ENCODE measurements at places on chromosomes 6 and 20.

GRCh38 chr6:24910331-24910960 is 25.3 kb downstream of the RIPOR2 start:
- DNase-seq, result no peak

GRCh38 chr6:127886603-127887002 is 14.3 kb downstream of the THEMIS start:
- DNase-seq, result no peak

GRCh38 chr6:140475086-140475485 is 1100.6 kb upstream of the CITED2 start:
- no peak for DNase-seq

- no peak for DNase-seq
Observed at GRCh38 chr6:142339968-142340658, 38.3 kb downstream of the ADGRG6 start.

DNA sequence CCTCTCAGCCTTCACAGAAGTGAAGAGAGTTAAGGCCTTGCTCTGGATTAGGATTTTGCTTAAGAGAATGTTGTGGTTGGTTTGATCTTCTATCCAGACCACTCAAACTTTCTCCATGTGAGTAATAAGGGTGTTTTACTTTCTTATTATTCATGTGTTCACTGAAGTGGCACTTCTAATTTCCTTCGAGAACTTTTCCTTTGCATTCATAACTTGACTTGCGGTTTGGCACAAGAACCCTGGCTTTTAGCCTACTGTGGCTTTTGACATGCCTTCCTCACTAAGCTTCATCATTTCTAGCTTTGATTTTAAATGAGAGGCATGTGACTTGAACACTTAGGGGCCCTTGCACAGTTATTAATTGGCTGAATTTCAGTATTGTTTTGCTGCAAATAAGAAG is 166.1 kb upstream of the OPRM1 start:
- no peak for DNase-seq

DNA sequence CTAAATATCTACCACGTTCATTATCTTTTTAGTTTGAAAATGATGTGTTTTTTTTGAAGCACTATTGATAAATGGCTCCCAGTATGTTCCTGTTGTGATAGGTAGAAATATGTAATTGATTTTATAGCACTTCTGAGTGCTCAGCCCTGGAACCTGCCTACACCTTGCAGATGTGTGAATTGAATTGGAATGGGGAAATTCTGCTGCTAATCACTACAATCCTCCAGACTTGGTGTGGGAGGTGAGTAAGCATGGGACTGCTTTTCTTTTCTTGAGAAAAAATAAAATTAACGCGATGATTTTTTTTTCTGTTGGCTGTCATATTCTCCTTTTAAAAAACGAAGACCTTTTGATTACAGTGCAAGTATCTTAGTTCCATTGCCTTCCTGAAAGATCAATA is 37.1 kb upstream of the MLIP start:
- DNase-seq, result no peak

DNA sequence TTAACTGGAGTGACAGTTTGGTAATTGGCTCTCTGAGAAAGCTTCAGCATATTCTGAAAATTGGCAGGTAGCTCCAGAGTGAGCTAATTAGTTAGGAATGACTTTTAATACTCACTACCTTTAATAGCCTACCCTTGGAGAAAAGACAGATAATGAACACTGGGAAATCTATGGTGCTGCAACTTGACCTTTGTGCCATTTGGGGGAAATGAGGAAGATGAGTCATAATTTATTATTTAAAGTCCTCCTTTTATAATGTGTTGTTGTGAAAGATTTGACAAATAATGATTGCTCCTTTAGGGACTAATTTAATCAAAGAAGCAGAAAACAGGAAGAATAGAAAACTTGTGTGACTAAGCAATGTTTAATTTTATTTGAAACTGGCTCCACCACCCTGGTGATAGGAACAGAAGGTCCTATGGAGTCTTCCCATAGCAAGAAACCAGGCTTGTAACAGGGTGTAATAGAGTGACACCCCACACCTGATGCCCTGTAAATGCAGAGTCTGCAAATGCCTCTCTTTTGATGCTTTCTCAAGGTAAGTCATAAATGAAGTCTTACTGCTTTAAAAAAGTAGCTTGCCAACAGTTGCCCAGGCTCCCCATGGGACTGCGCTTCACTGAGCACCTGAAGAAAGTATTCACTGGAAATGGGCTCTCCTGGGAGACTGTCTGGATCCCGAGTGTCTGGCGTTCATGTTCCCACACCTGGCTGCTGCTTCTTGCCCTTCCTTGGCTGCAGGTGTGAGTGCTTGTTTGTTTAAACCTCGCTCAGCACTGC is 134.4 kb downstream of the LRRC1 start:
- DNase-seq, result peak; percentile 16

- no peak for DNase-seq
Observed at GRCh38 chr6:79878142-79878748, 69.1 kb downstream of the ELOVL4 start.

DNA sequence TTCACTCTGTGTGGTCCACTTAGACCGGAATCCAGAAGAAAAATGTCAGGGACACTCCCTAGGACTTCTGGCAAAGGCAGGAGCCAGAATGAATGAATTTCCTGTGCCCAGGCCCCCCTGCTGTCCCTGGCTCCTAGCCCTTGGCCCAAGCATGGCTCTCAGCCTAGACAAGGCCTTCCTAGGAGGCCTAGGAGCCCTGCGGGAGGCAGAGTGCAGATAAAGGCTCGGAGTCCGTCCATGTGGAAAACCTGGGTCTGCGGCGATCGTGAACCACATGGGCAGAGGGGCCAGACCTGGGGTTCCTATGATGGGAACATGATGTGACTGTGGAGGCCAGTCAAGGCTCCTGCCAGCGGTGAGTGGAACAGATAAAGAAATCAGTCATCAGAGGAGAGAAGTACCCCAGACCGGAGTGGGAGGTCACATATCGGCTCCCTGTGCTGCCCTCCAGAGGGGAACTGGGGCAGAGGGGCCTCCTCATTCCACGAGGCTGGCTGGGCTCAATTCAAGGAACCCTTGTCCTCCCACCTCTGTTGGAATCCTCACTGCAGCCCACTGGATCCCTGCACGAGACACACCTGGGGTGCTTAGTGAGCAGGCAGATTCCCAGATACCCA is 5.9 kb upstream of the VSTM2L start:
- no peak for DNase-seq

GRCh38 chr20:55271371-55271770 is 733.9 kb downstream of the CBLN4 start:
- DNase-seq, result no peak

GRCh38 chr6:90271831-90272230 is 24.8 kb downstream of the BACH2 start:
- DNase-seq, result no peak

- peak; percentile 74 for DNase-seq
Observed at GRCh38 chr6:105992315-105992961, 93.7 kb upstream of the PRDM1 start.

GRCh38 chr6:106858653-106859092 is 115.9 kb downstream of the CD24 start:
- no peak for DNase-seq

DNA sequence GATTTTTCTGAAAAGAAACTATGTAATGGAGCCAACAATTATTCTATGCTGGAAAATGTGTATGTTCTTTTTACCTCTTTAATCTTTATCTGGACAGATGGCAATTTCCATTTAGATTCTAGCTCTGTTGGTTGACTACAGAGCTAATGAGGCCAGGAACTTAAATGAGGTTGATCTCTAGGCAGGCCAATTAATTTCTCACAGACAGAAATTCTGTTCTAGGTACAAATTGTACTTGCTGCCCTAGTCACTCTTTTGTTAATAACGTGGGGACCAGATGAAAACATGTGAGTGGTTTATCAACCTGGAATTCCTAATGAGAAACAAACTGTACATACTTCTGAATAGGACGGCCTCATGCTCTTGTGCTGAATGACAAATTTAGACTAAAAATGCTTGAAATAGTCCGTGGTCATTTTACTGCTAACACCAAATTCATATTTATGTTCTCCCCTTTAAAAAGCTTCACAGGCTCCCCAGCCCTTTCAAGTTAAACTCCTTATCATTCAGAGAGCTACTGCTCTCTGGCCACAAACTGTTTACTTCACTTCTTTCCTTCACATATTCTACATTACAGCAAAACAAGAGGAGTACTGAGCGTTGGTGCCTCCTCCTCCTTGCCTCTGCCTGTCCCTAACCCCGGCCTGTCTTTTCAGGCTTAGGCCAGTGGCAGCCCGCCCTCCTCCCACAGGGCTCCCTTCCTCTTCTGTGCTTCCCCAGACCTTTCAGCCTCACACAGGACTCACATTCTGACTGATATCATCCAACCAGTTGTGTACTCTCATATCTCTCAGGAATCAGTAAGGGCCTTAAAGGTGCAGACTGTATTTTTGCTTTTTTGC is 41.4 kb downstream of the DTNBP1 start:
- no peak for DNase-seq

- DNase-seq, result no peak
Observed at GRCh38 chr6:98877250-98877649, 42.9 kb downstream of the POU3F2 start.
